ENCODE measurements at places on chromosomes 4 and X.

GRCh38 chr4:126630230-126630629, 1002.5 kb upstream of the INTU start:
- no peak for DNase-seq

GRCh38 chr4:181308476-181309312, 934.5 kb upstream of the TENM3 start:
- DNase-seq: no peak

DNA sequence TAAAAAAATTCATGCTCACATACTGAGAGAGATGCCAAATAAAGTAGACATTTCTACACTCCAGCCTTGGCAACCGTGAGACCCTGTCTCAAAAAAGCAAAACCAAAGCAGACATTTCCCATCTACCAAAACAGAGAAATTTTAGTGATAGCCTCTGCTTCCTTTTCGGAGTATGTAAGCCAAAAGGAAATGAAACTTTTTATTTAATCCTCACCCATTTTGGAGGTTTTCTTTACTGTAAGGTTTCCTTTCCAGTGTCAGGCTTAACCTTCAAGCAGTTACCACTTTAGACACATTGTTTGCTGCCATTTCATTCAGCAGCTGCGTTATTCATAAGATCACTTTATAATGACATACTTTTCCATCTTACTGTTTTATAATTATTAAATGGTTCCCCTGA, 15.9 kb downstream of the ADD1 start:
- no peak for DNase-seq

DNA sequence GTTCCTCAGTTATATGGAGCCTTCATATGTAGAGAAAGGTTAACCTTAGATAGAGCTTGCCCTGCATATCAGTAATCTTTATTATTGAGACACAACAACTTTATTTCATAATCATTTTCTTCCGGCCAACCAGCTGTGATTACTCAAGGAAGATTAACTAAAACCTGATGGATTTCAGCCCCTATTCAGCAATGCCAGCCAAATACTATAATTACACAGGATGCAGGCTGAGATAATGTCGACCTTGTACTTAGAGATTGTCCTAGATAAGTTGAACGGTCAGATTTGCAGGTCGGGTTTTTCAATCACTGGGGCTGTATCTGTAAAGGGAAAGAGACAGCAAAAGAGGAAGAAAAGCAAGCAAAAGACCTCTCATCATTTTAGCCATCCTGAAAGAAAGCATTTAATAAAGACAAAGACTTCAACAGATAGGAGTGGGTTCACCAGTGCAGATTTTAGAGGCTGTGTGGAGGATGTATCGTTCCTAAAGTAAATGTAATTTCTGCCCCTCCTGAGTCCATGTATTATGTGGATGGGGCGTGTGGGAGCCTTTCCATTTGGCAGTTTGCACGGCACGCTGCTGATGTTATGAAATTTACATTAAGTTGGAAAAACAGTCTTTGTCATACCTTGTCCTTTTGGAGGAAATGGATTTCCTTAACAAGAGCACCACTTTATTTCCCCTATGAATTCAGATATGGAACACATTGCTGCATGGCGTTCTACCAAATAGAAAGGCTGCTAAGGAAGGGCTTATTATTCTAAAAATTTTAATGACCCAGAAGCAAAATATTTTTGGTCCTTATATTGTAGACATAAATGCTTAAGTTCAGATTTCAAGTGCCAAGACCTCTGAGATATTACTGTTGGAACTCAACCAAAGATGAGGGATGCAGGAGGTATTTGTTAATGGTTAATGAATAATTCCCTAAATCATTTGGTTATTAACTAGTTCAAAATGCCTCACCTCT, 496.7 kb downstream of the SPRY1 start:
- DNase-seq: no peak

DNA sequence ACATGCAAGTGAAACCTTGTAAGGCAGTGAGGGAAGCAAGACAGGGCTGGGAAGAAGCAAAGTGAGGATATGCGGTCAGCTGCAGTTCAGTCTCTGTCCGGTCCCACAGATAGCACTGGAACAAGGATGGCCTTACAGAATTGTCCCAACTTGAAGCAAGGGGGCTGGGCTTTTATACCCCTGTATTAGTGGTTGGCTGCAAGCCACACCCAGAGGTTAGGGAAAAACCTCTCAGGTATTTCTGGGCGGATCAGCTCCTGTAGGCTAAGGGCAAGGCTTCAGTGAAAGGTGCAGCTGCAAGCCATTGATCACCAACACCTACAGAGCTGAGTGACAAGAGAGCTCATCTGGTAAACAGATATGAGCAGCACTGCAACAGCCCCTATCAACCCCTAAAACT, 89.0 kb downstream of the KDR start:
- no peak for DNase-seq

GRCh38 chr4:184506527-184507121, 32.3 kb upstream of the IRF2 start:
- no peak for DNase-seq

DNA sequence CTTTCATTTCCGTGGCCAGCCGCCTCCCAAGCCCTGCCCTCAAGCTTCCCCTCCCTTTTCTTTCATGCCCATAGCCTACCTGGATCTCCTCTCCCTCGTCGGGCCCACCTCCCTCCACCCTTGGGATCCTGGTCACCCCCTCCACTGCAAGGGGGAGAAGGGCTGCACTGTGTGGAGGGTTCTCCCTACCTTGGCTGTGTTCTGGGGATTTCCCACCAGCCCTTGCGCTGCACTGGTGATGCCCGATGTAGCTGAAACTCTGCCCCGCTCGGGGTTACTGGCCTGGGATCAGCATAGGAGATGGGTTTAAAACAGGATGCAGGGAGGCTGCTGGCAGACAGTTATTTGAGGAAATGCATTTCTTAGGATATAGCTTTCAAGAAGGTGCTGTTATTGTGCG, 128.9 kb downstream of the TBL1X start:
- DNase-seq: no peak

- DNase-seq: no peak
Observed at GRCh38 chr4:54185866-54186265, 43.2 kb upstream of the PDGFRA start.

DNA sequence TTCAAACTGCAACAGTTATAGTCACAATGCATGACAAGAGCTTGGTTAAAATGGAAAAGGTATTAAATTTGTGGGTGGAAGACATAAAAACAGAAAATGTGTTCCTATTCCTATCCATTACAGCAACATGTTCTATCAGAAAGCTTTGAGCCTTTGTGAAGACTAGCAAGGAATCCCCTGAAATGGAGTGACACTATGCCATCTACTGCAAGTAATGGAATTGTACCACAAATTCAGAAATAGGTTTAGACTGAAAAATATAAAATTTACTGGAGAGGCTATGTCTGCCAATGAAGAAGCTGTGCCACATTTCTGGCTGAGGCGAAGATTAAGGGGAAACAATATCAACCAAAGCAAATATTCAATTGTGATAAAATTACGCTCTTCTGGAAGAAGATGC, 247.9 kb downstream of the ADAM29 start:
- DNase-seq: no peak

GRCh38 chrX:110276778-110277177, 41.1 kb downstream of the AMMECR1 start:
- DNase-seq: no peak

- DNase-seq: no peak
Observed at GRCh38 chr4:114320126-114320525, 278.5 kb upstream of the UGT8 start.

DNA sequence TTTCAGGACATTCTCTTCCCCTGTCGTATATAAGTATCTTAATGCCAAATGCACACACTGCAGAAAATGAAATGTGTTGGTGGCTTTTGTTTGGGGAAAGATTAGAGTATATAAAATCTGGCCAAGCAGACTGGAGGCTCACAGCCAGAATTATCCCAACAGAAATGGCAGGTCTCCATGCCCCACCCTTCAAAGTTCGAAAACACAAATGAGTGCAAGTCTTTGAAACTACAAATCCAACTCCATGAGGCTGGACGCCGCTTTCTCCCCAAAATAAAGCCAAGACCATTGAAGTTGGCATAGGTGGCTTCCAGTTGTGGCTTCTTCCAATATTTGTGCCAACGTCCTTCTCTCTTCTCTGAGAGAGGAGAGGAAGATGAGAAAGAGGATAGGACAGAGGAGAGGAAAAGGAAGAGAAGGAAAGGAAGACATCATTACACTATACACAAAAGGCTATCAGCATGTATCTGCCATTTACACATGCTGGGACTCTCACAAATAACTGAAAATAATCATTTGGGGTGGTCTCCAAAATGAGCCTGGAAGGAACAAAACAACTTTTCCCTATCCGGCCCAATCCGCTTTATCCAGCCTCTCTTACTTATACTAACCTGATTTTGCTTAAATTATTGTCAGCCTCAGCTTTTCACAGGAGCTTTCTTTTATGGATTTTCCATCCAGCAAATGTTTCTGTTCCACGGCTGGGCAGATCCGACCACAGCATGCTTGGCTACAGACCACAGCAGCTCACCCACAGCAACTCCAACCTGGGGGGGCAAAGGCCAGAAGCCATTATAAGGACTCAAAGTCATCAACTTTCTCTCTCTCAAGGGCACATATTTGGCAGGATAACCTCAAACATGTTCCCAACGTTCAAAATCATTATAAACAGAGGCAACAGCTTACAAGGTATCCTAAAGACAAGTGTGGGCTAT, 71.7 kb downstream of the APBB2 start:
- no peak for DNase-seq

DNA sequence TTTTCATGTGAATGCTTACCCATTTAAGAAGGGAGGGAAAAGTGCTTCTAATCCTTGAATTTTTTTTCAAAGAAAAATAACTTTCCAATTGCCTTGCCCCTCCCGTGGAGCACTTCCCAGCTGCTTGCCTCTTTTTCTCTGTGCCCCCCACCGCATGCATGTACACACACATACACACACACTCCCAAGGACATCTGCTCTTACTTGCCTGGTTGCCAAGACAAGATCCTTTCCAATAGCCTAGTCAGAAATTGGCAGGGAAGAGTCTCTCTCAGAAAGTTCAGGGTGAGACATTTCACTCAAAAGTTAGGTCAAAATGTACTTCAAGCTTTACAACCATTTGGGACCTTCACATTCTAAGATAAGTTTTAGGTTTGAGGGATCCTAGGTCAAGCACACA, 10.9 kb downstream of the HHIP start:
- no peak for DNase-seq

DNA sequence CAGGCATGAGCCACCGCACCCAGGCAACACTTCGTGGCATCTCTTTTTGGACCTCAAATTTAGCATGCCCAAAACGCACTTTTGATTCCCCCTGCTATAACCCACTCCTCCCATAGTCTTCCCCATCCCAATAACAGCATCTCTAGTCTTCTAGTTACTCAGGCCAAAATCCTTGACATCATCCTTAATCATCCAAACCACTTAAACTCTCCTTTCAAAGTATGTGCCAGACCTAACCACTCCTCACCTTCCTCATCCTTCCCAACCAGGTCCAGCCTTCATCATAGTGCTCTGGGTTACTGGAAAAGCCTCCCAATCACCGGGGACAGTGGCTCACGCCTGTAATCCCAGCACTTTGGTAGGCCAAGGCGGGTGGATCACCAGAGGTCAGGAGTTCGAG, 41.9 kb downstream of the AFAP1 start:
- DNase-seq: no peak

- DNase-seq: no peak
Observed at GRCh38 chrX:20454117-20454516, 187.4 kb upstream of the RPS6KA3 start.

GRCh38 chrX:108224727-108225621, 133.4 kb downstream of the ATG4A start:
- DNase-seq: no peak

- no peak for DNase-seq
Observed at GRCh38 chr4:3384391-3384770, 57.4 kb upstream of the HGFAC start.

- DNase-seq: no peak
Observed at GRCh38 chrX:9088896-9089295, 55.0 kb upstream of the FAM9B start.

- no peak for DNase-seq
Observed at GRCh38 chr4:4733663-4734062, 125.8 kb upstream of the MSX1 start.

DNA sequence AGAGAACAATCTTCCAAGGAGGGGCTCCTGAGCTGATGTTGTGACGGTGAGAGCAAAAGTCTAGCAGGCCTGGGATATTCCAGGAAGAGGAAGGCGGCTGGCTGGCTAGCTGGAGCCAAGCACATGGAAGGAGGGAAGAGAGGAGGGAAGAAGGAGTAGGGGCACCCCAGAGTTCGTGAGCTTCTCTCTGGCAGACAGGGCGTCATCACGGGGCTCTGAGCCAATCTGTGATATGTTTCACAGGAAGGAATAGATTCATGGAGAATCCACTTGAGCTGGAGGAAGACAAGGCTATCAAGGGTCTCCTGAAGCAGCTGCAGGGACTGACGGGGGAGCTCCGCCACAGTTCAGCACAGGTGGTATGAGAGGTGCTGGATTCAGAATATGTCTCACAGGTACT, 73.6 kb downstream of the DHRSX start:
- DNase-seq: no peak

- no peak for DNase-seq
Observed at GRCh38 chrX:2314831-2315365, 185.9 kb downstream of the DHRSX start.
